IMR-90 (cell line): ENCODE measurements at places on chromosomes 16 and 17. TPM values are rescaled to one million over a fixed set of nuclear protein-coding genes. Genes with fewer than 3 reads are reported as not detected.

SCGB1C2 gene
- polyA plus RNA-seq = not detected in 2 replicates

EIF4A3 gene
- polyA plus RNA-seq = 82.4 and 85.3 TPM in 2 replicates

TEDC2 gene
- polyA plus RNA-seq = 7.3 and 10.8 TPM in 2 replicates

KRT35 gene
- not detected in 2 replicates for polyA plus RNA-seq

HSPB9 gene
- not detected in 2 replicates for polyA plus RNA-seq

SDK2 gene
- polyA plus RNA-seq = 0.03 TPM in 2 replicates

RPRML gene
- polyA plus RNA-seq = not detected in 2 replicates

PIRT gene
- not detected in 2 replicates for polyA plus RNA-seq

FGF11 gene
- 0.99 and 1.1 TPM in 2 replicates for polyA plus RNA-seq

NPB gene
- 0.51 and 1.2 TPM in 2 replicates for polyA plus RNA-seq

NEUROD2 gene
- polyA plus RNA-seq = not detected in 2 replicates

NOD2 gene
- not detected in 2 replicates for polyA plus RNA-seq

PDIA2 gene
- 0.17 and 0.32 TPM in 2 replicates for polyA plus RNA-seq

TNFRSF13B gene
- polyA plus RNA-seq = not detected in 2 replicates

TTYH2 gene
- polyA plus RNA-seq = 5.7 and 6.8 TPM in 2 replicates

LUC7L3 gene
- 44.7 and 47.5 TPM in 2 replicates for polyA plus RNA-seq

SARM1 gene
- polyA plus RNA-seq = 10.3 and 11.4 TPM in 2 replicates

TBC1D3C gene
- polyA plus RNA-seq = 0.04 TPM in 1 of 2 replicates, not detected in the other

CBFA2T3 gene
- polyA plus RNA-seq = not detected in 2 replicates

MMP15 gene
- polyA plus RNA-seq = 0.56 and 0.69 TPM in 2 replicates

KRTAP2-3 gene
- 35.2 and 35.6 TPM in 2 replicates for polyA plus RNA-seq

CYGB gene
- 2.9 and 3.5 TPM in 2 replicates for polyA plus RNA-seq

PYDC1 gene
- polyA plus RNA-seq = not detected in 2 replicates

TXNDC11 gene
- 42.9 and 50.0 TPM in 2 replicates for polyA plus RNA-seq

ALOX15B gene
- not detected in 2 replicates for polyA plus RNA-seq

FOXO3B gene
- 5.4 and 6.3 TPM in 2 replicates for polyA plus RNA-seq

CNTNAP4 gene
- polyA plus RNA-seq = not detected in 2 replicates

EFCAB13 gene
- 0.22 and 0.77 TPM in 2 replicates for polyA plus RNA-seq
